Central memory CD4-positive, alpha-beta T cell (primary cell): ENCODE measurements at places on chromosomes 2 and 18.
A peak's percentile ranks its signal among the peaks of the same experiment; 100 is the strongest.

- no peak for DNase-seq
Observed at GRCh38 chr18:10265560-10266333, 188.7 kb upstream of the APCDD1 start.

DNA sequence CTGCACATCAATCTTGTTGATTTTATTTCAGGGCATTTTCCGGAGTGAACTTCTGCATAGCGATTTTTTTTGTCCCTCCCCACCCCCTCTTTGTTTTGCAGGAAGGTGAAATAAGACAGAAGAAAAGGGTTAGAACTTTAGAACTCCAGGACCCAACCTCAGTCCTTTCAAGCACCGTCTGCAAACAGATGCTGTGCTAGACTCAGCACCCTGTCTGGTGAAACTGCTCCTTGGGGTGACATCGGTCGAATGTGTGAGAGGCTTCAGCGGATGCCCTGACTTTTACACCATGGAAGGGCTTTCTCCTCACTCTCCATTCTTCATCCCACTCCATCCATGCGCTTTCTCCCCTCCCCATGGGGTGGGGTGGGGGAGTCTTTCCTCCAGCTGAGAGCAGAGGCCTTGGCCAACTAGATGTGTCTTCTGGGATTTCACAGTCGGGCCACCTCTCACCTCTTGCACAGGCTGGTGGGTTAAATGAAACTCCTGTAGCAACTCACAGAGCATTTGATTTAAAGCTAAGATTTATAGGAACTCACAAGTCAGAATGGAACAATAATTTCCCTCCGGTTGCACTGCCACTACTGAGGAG lies 43.3 kb upstream of the EDAR start:
- DNase-seq, result no peak

DNA sequence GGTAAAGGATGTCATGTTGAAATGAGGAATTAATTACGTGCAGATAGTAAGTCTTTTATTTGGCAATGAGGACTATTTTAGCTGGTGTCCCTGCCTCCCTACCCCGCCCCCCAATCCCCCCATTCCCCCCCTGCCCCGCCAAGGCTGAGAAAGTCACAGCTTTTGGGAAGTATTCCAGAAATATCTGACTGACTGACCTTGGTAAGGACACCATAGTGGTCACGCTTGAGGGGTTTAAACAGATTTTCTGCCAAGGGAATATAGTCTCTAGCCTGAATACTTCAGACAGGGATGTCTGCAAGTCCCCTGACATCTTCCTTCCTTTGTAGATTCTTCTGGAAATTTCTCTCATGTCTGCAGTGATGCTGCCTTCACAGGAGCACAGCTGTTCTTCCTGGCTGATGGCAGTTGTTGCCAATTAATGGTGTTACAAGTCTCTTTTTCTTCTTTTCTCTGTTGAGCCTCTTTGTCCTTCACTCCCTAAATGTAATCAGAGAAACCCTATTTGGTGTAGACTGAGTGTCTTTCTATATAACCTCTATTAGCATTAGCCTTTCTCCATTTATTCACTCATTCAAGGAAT lies 53.7 kb upstream of the MGAT5 start:
- no peak for DNase-seq

GRCh38 chr18:34048423-34048822 lies 176.3 kb downstream of the NOL4 start:
- DNase-seq, result no peak

DNA sequence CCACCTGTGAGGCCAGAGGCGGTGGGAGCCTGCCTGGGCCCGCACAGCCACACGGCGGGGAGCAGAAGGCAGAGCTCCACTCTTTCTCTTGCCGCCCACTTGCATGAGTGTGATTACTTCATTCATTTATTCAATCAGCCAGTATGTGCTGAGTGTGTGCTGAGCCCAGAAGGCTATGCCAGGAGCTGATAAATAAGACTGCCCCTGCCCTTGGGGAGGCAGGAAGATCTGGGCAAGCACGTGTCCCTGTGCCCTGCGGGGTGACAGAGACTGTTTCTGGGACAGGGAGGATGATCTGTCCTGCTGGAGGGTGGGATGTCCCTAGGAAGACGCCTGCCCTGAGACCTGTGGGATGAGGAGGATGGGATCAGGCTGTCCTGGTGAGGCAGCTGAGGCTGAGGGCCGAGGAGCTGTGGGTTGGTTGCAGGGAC lies 250.8 kb downstream of the DYSF start:
- DNase-seq, result no peak

- DNase-seq, result no peak
Observed at GRCh38 chr2:120445449-120446143, 99.7 kb downstream of the INHBB start.

DNA sequence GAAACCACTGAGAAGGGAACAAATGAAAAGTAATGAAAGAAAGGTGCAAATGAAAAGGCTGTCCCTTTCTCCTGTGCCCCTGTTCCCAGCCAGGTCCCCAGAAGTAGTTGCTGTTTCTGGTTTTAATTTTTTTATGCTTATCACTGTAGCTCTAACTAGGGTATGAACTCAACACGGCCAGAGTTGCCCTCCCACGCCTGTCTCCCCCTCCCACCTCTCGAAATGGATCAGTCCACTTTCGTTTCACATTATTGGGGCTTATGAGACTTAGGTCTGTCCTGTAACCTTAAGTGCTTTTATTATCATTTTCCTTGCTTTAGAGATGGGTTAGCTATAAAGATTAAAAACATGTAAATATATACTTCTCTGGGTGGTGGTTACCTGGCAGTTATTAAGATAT lies 8.6 kb downstream of the RBFA start:
- DNase-seq, result no peak

GRCh38 chr2:201344663-201345366 lies 12.3 kb downstream of the FLACC1 start:
- no peak for DNase-seq

DNA sequence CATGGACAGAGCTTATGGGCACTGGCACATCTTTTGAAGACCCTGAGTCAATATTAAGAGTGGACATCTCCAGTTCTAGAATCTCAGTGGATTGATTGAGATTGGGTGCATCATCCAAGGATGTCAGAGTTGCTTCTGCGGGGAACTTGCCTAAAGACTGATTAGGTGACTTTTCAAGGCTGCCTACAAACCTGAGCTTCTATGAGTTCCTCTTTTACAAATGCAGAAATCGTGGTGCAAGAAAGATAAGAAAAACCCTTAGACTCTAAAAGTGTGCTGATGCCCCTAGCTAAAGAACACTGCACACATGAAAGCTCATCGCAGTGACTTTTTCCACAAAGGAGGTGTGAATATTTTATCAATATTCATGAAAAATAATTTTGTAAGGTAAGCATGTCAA lies 86.8 kb upstream of the NEDD4L start:
- no peak for DNase-seq

DNA sequence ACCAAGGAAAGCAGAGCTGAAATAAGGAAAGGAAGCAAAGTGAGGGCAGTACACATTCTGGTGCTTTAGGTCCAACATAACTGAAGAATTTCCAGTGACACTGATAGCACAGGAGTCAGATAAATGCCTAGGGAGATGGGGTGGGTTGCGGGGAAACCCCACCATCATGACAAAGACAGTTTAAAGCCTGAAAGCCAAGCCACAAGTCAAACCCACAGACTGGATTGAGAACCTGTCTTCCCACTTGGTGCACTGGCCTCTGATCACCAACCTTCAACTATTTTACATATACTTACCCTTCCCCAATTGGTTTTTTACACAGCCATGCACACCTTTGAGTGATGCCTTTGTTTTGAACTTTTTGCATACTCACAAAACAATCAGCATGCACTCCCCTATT lies 22.2 kb upstream of the PDK1 start:
- DNase-seq, result no peak

- no peak for DNase-seq
Observed at GRCh38 chr2:65320042-65320725, 92.6 kb downstream of the ACTR2 start.

- no peak for DNase-seq
Observed at GRCh38 chr2:2007551-2008501, 263.5 kb upstream of the PXDN start.

- no peak for DNase-seq
Observed at GRCh38 chr2:41595240-41595639, 452.6 kb upstream of the PKDCC start.

DNA sequence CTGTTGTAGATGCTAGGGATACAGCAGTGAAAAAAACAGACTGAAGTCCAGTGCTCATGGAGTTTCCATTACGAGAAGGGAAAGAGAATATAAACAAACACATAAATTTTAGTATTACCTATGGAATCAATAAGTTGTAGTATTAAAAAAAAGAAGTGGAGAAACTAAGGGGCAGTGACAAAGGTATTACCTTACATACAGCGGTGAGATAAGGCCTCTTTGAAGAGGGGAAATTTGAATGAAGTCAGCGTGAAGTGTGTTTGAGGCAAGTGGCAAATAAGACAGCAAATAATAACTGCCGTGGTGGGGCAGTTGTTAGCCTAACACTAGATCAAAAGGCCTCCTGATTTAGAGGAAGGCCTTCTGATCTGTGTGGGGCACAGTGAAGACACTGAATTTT lies 57.9 kb downstream of the TLK1 start:
- no peak for DNase-seq

DNA sequence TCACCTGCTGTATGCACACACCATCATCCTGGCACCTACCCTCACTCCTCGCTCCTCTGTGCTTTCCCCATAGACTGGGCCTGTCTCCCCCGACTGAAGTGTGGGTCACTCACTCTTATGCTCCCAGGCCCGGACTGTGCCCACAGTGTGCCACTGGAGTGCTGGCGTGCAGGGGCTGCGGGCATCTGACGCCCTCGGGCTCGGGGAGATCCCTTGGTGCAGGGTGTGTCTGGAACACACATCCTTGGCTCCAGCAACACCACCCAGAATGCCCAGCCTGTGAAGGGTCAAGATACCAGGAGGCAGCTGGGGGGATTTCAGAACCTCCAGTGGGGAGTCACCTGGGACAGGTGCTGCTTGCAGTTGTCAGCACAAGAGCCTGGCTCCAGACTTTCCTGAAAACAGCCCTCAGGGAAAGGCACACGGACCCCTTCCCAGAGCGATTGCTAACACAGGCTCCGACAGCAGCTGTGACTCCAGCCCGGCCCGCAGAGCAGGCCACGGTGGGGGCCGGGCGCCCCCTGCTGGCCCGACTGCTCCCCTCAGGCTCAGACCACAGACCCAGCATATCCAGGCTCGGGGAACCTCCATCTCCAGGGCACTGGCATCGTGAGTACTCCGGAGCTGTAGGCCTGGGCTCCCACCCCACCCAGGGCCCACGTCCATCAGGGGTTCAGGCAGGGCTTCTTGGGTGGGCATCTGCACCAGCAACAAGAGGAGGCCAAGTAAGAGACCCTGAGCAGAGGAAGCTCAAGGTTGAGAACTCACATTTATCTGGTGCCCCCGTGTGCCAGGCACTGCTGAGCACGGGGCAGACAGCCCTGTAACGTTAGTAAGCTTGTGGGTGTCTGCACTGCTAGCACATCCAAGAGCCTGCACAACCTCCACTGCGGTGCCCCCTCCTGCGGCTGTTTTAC lies 8.6 kb downstream of the HS1BP3 start:
- DNase-seq, result peak; percentile 68

DNA sequence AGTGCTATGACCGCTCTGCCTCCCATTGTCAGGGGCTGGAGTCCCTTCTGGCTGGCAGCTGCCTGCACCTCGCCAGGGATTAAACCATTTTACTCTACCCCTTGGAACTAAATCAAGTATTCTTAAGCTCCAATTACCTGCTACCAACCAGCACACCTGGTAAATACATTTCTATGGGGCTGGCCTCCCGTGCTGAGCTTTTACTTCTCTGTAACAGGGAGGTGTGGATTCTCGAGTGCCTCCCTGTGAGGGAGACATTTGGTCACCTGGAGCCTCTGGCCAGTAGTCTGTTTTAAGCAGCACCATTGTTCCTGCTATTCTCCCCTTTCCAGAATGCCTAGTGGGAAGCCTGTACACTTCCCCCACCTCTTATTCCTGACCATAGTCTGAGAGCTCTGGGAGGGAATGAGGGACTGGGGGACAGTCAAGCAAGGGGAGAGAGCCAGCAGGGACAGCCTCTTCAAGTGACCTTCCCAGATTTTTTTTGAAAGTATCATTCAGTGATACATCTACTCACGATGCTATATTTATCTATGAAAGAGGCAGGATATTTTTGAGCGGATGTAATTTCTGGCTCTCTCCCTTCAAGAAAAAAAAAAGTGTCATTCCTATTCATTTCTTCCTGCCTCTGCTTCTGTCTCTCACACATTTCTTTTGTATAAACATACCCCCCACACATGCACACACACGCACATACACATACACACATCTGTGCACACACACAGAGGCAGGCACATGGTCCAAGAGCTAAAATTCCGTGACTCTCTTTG lies 112.8 kb downstream of the CAPN13 start:
- no peak for DNase-seq

DNA sequence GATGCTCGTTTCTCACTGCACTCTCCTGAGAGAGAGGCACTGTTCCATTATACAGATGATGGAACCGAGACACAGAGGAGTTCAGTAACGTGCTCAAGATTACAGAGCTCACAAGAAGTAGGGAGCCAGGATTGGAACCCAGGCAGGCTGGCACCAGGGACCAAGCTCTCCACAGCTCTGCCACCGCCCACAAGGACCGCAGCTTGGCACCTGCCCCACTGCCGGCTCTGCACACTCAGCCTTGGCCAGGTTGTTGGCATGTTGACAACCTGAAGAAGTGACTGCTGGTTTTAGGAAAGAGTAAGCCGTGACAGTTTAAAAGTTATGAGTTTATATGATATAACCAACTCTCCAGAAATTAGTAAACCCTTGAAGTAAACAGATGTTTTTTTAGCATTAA lies 48.0 kb upstream of the ITM2C start:
- no peak for DNase-seq

DNA sequence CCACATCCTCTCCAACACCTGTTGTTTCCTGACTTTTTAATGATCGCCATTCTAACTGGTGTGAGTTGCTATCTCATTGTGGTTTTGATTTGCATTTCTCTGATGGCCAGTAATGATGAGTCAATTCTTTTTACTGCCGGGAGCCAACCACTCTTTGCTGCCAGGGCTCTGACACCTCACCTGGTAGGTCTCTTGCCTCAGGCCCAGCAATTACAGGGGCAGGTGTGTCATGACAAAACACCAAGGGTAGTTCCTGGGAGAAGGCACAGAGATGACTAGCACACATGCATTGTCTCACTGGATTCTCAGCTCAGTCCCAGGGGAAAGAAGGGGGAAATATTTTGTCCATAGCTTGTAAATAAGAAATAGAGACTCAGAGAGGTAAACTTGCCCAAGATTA lies 122.3 kb downstream of the CHST9 start:
- no peak for DNase-seq

DNA sequence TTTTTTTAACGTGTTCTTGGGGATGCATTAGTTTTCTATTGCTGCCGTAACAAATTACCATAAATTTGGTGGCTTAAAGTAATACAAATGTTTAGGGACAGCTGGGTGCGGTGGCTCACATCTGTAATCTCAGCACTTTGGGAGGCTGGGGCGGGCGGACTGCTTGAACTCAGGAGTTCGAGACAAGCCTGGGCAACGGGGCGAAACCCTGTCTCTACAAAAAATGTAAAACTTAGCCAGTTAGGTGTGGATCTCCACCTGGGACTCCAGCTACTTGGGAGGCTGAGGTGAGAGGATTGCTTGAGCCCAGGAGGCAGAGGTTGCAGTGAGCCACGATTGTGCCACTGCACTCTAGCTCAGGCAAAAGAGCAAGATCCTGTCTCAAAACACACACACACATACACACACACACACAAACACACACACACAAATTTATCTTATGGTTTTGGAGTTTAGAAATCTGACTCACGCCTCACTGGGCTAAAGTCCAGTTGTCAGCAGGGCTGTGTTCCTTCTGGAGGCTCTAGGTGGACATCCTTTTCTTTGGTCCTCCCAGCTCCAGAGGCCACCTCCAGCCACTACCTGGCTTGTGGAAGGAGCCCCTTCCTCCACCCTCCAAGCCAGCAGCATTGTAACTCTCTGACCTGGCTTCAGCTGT lies 76.1 kb downstream of the SEPTIN10 start:
- no peak for DNase-seq
